ENCODE measurements at places on chromosomes 16 and 17.

DNA sequence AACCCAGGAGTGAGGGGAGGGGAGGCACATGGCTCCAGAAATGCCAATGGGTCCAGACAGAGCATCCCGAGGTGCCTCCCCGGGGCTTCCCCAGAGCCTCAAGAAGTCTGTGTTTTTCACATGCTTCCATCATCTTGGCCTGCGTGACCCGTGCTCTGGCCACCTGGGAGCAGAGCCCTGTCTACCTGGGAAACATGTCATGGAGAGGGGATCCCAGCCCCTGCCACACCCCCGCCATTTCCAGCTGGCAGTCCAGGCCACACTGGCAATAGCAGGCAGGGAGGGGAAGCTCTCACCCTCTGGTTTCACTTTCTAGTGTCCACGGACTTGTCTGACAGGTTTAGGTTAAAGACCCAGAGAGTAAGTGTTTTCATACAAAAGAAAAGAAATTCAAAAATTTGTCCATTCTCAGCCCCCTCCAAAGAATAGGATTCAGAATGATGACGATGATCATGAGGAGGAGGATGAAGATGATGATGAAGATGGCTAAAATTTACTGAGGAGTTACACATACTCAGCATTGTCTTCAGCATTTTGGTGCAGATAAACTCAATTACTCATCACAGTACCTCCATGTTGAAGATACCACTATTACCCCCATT lies 9.0 kb downstream of the SMIM5 start:
- no peak for DNase-seq

- DNase-seq: peak; percentile 83
Observed at GRCh38 chr16:30112197-30113030, 923 bp downstream of the GDPD3 start.

DNA sequence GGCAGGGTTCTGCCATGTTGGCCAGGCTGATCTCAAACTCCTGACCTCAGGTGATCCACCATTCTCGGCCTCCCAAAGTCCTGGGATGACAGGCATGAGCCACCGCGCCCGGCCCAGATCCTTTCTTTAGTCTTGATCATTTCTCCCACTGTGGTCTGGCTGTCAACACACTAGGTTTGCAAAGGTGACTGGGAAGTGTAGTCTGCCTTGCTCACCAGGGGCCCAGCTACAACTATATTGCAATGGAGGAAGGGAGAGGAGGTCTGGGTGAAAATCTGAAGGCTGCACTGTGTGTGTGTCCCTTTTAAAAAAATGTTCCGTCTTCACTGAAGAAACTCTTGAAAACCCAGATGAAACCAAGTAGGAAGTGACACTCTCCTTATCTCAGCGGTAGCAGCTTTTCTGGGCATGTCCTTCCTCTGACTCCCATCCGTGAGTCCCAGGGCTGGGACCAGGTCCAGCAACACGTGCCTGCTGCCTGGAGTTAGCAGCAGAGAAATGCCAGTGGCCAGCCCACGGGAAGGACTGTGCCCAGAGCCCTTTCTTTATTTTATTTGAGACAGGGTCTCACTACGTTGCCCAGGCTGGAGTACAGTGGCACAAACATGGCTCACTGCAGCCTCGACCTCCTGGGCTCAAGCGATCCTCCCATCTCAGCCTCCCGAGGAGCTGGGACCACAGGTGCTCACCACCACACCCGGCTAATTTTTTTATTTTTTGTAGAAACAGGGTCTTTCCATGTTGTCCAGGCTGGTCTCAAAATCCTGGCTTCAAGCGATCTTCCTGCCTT lies 17.8 kb upstream of the KIF19 start:
- DNase-seq: no peak

- no peak for DNase-seq
Observed at GRCh38 chr17:37060094-37060493, 111.3 kb downstream of the AATF start.

GRCh38 chr16:18782697-18783429 lies 7.3 kb downstream of the RPS15A start:
- no peak for DNase-seq

GRCh38 chr16:86257546-86257945 lies 252.8 kb upstream of the FOXF1 start:
- DNase-seq: no peak

DNA sequence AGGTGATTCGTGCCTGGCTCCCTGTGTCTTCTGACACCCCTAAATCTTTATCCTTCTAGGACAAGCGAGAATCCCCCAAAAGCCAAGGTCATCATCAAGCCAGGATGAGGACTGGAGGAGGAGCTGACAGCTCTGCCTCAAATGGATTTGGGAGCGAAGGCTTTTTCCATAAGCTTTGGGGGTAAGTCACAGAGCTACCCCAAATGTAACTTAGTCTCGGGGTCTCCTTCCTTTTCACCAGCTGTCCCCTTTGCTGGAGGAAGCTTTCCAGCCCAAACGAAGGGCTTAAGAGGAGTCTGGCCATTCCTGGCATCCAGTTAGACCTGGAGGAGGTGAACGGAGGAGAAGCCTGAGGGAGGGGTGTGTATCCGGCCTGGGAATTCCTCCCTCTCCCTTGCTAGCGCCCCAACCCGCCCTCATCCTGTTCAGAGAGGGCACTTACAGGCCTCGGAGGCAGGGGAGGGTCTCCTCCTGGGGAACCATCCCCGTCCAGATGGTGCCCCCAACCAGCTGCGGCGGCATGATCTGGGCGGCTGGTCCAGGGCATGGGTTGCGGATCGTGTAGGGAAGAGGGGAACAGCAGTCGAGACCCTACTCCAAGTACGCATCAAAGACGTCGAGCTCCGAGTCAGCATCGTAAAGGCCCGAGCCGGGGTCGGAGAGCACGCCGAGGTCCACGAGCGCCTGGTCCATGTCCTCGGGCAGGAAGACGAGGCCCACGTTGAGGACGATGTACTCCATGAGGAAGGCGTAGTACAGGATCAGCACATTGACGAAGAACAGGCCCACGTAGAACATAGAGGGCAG lies 938 bp downstream of the DEXI start:
- no peak for DNase-seq

DNA sequence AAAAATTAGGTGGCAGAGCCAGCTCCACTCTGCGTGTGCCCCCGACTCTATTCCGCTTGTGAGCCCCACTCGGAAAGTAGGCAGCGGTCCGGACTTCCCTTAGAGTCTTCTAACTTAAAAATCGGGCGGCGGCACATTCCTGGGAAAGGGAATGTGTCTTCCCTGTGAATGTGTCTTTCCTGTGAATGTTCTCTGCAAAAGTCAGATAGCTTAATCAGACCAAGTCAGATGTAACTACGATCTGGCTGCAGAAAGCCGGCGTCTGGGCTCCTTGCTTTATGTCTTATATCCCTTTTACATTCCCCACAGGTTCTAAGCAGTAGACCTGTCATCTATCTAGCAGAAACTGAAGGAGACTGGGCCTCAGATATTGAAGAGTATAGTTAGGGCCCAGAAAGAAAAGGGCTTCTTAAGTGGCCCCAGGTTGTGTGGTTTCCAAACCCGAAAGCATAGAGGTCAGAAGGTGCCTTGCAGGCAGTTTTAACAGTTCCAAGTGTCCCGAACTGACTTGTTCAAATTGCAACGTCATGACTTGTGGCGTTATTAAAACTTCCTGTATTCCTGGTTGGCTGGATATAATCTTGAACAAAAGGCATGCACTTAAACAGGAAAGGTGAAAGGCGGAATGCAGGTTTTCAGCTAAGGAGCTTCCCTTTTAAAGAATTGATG lies 601 bp downstream of the PHKB start:
- DNase-seq: peak; percentile 16

Measured in stimulated activated CD4-positive, alpha-beta T cell treated with anti-CD3 and anti-CD28 coated beads, Interleukin-15, amount 100 ng/mL, for 24 hours (primary cell).